ENCODE measurements at places on chromosomes 1 and 21.

GRCh38 chr1:162446946-162447345 lies 35.0 kb upstream of the SH2D1B start:
- DNase-seq: no peak

GRCh38 chr1:166471359-166471758 lies 304.6 kb upstream of the FAM78B start:
- DNase-seq: no peak

- no peak for DNase-seq
Measured at GRCh38 chr1:241972703-241973369, 15.3 kb downstream of the BECN2 start.

- DNase-seq: no peak
Measured at GRCh38 chr1:219173434-219173757, 282 bp upstream of the LYPLAL1 start.

DNA sequence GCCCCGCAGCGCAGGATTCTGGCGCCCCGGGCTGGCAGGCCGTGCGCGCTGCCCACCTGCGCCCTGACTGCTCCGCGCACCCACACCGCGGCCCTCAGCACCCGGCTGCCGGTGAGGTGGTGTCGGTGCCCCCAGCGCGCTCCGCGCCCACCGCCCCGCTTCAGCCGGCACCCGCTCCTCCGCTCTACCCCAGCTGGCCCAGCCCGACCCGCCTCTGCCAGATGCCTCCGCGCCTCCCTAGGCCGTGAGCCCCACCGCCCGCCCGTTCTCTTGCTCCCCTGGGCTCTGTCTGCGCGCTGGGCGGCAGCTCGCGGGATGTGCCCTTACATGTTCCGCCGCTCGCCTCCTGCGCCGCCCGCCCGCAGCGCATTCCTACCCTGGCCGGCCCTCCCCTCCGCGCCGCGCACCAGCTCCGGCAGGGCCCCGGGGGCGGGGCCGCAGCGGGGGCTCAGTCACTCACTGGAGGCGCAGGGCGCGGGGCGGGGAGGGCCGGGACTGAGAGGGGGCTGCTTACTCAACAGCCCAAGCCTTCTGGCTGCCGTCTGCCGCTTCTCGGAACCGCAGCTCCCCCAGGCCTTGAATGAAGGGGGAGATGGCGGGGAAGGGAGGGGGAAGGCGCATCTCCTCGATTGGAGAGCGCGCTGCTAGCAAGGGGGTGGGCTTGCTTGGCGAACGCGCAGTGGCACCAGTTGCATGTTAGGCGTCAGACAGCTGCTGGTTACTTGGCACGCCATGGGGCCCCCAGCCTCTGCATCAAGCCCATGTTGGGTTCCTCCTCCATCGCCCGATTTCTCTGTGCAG lies at the start of gene PHLDA3:
Gene PHLDA3 (minus strand): TSS at position 345 of the 801 bp plus-strand sequence. CDS start 402 bp downstream, outside the sequence.
- no peak for DNase-seq

- no peak for DNase-seq
Measured at GRCh38 chr1:74858136-74858535, 125.2 kb downstream of the TYW3 start.

GRCh38 chr1:172393354-172393753 lies 27.1 kb upstream of the C1orf105 start:
- DNase-seq: no peak

GRCh38 chr1:110636149-110636935 lies 30.2 kb upstream of the KCNA2 start:
- DNase-seq: no peak

GRCh38 chr1:169568497-169568896 lies 17.8 kb downstream of the F5 start:
- no peak for DNase-seq

GRCh38 chr1:21046132-21046531 lies 130.6 kb downstream of the EIF4G3 start:
- DNase-seq: no peak

- no peak for DNase-seq
Measured at GRCh38 chr1:180255536-180256340, 25.7 kb downstream of the LHX4 start.

GRCh38 chr1:227744668-227745067 lies 9.4 kb downstream of the SNAP47 start:
- DNase-seq: no peak

GRCh38 chr1:182080955-182081582 lies 19.6 kb upstream of the ZNF648 start:
- no peak for DNase-seq

DNA sequence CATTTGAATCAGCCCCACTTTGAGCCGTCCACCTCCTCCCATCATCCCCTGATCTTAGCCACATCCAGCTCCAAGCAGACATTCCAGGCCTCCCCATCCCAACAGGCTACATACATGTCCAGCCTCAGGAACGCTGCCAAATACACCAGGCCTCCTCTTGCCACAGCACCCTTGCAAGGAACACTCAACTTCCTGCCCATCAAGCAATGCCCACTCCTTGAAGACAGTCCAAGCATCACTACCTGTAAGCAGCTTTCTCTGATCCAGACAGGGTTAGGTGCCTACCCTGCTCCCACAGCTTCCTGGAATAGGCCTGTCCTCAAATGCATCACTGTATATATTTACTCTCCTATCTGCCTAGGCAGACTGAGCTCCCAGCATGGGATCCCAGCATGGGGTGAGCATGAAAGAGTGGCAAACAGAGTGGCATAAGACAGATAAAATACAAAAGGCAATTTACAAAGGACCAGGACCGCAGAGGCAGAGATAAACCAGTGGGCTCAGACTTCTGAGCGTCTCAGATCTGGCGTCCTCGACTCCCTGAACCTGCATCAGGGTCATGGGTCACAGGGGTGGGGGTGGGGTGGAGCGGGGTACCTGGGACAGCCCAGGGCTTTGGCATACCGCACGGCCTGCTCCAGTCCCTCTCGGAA lies 816 bp downstream of the HYI start:
- no peak for DNase-seq

GRCh38 chr1:58397187-58397820 lies 149.2 kb downstream of the OMA1 start:
- no peak for DNase-seq

- no peak for DNase-seq
Measured at GRCh38 chr1:109837852-109838570, 72.6 kb upstream of the CSF1 start.

DNA sequence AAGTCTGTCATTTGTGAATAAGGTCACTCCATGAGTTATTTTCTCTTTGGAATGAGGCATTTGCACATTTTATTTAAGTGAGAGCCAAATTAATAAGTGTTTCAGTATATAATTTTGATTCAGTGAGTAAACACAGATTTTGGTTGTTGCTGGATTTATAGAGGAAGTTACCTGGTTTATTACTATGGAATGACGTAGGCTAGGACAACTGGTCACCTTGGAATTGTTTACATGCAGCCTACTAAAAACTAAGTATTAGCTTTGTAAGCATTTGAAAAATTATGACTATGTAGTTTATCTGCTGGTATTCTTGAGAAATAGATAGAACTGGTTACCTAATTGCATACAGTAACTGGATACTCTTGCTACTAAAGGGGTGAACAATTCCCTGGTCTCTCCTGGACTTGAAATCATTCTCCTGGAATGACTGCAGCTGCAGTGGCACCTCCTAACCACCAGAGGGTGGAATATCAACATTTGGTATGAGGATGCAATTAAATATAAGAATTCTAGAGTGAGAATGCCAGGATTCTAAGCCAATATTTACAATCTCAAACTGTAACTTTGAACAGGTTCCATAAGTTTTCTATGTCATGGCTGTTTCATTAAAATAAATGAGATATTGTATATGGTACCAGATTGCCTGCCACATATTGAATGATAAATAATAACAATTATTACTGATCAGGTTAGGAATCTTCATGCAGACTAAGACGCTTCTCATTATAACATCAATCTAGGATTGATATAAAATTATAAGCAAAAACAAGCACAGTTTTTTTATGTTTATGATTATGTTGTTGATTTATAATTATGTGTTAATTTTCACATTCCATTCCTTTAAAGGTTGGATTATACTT lies 3.5 kb upstream of the KRTAP27-1 start:
- no peak for DNase-seq

DNA sequence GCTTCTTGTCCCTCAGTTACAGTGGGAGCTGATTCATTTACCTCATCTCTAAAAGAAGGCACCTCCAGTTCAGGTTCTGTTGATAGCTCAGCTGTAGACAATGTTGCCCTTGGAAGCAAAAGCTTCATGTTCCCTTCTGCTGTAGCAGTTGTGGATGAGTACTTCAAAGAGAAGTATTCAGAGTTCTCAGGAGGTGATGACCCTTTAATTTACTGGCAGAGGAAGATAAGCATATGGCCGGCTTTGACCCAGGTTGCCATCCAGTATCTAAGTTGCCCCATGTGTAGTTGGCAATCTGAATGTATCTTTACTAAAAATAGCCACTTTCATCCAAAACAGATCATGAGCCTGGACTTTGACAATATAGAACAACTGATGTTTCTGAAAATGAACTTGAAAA lies 4.5 kb downstream of the ZBED6 start:
- no peak for DNase-seq

- no peak for DNase-seq
Measured at GRCh38 chr1:20280341-20280740, 10.3 kb upstream of the VWA5B1 start.

GRCh38 chr1:45410850-45411509 lies 70.7 kb upstream of the MUTYH start:
- DNase-seq: no peak

DNA sequence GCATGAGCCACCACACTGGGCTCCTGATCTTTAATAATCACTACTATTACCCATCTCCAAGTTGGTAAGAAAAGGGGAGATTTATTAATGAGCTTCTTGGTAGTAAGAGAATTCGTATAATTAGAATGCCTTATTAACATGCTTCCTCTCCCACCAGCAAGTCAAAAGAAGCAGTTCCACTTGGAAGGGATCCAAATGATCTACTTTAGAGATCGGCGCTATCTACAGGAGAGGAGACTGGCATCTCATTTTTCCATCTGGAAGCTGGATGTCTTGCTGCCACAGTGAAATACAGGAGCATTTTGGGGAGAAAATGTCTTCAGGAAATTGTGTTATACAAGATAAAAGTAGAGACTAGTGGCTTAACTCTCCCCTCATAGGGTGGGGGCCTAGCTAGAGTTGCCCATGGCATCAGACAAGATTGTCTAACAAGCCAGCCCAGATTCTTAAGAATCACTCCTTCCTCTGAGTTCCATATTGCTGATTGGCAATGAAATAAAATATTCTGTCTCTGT lies 33.6 kb upstream of the CAMSAP2 start:
- DNase-seq: no peak

- DNase-seq: no peak
Measured at GRCh38 chr1:113388621-113389358, 1.5 kb upstream of the MAGI3 start.

DNA sequence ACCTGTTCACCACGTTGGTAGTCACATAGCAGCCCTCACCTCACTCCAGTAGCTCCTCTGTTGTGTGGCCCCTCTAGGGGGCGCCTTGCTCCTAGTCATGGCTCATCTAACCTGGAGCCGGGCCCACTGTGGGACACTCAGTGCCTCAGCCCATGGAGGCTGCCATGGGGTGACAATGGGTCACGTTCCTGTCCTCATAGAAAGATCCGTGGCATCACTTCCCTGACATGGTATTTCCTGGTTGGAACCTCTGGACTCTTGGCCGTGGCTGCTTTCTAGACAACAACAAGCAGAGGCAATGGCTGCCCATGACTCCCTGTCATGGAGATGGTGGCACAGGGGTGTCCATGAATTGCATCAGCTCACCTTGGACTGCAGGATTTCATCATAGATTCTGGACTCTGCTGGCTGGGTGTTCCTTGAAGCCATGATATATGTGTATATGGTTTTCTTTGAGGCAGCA lies 27.5 kb upstream of the SLAMF6 start:
- DNase-seq: peak; percentile 32

DNA sequence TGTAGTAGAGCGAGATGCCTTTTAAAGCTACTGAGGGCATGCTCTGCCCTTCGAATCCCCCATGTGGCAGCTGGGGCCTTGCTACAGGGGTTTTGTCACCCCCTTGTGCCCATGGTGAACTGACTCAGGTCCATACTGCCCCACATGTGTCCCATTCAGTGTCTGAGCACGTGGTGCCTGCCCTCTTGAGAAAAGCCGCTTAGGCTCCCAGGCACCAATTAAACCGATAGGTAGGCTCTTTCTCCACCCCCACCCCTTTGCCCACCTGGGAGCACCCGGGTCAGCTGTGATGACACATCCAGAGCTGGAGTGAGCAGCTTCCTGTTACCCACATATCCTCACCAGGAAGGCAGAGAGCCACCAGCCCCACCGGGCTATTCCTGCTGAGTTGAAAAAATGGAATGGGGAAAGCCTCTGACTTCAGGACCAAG lies 30.5 kb downstream of the TMCC2 start:
- no peak for DNase-seq

- DNase-seq: no peak
Measured at GRCh38 chr1:195898924-195899323, 709.3 kb downstream of the KCNT2 start.

DNA sequence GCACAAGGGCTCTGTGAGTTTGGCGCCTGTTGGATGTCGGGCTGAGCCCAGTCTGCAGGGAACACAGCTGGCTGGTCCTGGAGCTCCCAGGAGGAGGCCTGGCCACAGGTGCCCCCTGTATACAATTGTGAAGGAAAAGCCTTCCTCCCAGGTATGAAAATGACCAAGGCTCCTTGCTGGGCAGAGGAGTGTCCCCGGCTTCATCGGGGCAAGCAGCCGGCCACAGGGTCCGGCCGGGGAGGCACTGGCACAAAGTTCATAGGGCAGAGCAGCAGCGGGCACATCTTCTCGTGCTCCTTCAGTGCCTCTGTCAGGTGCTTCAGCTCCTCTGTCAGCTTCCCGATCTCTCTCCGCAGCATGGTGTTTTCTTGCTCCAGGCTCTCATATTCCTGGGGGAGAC lies 13.0 kb downstream of the BATF3 start:
- no peak for DNase-seq

GRCh38 chr1:29584362-29584761 lies 348.0 kb downstream of the PTPRU start:
- no peak for DNase-seq

- DNase-seq: no peak
Measured at GRCh38 chr1:111481387-111482221, 7.8 kb downstream of the C1orf162 start.

DNA sequence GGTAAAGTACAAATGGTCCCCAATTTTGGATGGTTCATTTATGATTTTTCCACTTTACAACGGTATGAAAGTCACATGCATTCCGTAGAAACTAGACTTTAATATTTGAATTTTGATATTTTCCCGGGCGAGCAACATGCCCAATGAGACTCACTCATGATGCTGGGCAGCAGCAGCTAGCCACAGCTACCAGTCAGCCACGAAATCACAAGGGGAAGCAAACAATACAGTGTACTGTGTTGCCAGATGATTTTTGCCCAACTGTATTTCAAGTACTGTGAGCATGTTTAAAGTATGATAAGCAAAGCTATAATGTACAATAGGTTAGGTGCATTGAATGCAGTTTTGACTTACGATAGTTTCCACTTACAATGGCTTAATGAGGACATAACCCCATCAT lies 266.8 kb downstream of the VAV3 start:
- no peak for DNase-seq
